NCI-H1930 (cell line): ENCODE measurements at places on chromosomes 3 and 15.

DNA sequence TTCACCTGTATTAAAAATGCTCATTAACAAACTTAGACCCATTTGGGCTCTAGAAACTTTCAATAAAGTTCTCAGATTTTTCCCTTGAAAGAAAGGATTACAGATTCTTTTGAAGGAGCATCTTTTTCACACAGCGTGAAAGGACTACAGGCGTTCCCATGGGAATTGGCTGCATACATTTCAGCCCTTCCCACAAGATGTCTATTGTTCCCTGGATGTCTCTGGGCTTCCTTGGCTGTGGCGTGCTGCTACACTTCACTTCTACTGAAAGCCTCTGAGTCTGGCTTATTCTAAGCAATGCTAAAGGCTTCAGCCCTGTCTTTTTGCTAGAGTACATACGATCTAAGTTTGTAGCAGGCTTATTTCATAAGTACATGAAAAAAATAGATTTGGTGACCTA lies 1.4 kb downstream of the VEPH1 start:
- DNase-seq = no peak

GRCh38 chr15:95760508-95760907 lies 570.0 kb upstream of the NR2F2 start:
- no peak for DNase-seq

GRCh38 chr3:121720163-121720562 lies 29.4 kb downstream of the GOLGB1 start:
- no peak for DNase-seq

DNA sequence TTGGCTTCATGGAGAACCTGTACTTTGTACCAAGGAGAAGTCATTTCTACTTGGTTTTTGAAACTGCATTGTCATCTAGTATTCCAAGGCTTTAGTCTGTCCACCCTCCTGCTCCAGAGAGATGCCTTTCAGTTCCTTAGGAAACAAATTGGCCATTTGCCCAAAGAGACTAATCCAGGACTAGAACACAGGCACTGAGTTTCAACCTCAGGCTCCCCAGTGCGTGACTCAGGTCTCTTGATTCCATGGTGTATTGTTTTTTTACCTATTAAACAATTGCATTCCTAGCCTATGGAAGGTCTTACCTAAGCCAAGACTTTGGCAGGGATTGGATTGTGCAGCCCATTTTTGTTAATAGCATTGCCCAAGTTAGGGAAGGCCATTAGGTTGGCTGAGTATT lies 214.8 kb upstream of the CTDSPL start:
- DNase-seq = no peak

DNA sequence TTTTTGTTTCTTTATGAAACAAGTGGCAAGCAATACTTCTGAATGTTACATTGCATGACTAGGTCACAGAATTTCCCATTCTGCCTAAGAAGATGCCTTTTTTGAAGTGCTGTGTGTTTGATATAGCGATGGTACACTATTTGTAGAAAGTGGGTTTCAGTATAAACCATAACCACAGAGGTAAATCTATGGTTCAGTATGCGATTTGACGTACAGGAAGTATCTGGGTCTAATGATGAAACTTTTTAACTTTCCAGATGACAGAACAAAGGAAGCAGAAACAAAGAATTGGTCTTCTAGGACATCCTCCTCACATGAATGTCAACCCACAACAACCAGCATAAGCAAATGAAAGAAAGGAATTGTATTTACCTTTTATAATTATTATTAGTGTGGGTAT lies 133.4 kb upstream of the BHLHE40 start:
- no peak for DNase-seq

DNA sequence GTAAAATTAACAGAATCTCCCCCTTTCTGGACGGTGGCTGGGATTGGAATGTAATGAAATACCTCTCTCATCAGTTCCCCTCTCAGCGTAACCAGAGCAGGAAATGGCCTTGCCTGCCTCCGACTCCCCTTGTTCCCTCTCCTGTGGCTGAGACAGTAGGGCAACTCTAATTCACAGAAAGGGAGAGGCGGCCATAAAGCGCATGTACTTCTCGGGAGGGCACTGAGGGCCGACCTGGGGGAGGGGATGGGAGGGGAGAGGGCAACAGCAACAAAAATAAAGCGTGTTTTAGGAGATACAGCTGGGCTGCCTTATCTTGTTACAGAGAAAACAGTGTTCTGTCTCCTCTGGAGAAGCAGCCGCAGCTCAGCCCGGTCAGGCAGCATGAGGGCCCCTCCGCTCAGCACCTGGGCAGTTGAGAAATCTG lies 783.3 kb upstream of the ARRDC4 start:
- no peak for DNase-seq

GRCh38 chr3:142447852-142448823 lies at the start of gene XRN1:
TSS of gene XRN1 (minus strand) at chr3:142448037. CDS start at chr3:142447944, 93 bp downstream.
- peak; percentile 92 for DNase-seq

GRCh38 chr3:136277634-136278033 lies 27.5 kb downstream of the PCCB start:
- DNase-seq = no peak

- DNase-seq = no peak
Observed at GRCh38 chr15:94059013-94059587, 172.3 kb upstream of the MCTP2 start.

DNA sequence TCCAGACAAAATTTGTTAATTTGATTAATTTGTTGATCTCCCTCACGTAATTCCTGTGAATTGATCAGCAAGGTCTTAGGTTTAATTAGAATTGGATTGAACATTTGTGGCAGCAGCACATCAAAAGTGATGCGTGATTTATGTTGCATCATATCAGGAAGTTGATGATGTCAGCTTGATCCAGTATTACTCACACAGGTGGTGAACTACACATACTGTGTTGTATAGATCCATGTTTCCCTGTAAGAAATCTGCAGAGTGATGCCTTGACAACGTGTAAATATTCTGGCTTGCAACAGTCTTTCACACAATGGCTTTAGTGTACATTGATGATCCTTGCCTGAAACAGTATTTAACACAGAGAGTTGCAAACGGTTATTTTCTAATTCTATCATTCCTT lies 200.4 kb downstream of the ADAMTSL3 start:
- DNase-seq = no peak

- DNase-seq = no peak
Observed at GRCh38 chr3:195559723-195560409, 16.7 kb upstream of the PPP1R2 start.

GRCh38 chr3:16533928-16534574 lies 20.6 kb upstream of the RFTN1 start:
- DNase-seq = peak; percentile 37

DNA sequence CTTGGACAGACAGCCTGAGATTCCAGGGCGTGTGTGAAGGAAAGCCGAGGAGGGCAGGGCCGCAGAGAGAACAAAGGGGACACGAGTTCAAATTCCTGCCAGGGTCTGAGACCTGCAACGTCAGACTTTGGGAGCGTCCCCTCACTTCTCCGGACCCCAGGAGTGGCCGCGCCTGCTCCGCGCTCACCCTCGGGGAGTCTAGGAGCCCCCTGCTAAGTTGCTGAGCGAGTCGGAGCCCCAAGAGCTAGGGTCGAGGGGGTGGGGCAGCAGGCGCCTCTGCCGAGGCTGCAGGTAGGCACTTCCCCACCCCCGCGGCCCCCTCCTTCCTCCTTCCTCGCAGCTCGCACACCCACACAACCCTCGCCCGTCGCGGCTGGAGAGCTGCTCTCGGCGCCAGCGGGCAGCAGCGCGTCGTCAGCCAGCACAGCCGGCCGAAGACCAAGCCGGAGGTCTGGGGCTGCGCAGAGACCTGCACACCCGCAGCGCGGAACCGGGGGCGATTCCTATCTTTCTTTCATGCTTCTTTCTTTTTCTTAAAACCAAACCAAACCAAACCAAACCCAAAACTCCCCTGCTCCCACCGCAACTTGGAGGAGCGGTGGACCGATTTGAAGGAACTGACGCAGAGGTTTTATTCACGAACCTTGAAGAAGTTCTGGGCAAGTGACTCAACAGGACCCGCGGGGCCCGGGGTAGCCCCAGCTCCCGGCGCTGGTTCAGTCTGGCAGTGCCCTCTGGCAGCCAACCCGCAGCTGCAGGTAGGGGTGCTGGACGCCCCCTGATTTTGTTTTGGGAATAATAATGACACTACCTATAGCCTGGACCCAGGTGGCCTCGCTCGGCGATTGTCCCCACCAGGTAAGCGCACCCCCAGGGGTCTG lies at the start of gene ANKRD34C:
Gene ANKRD34C (plus strand): TSS at position 352 of the 881 bp plus-strand sequence. CDS start 10,563 bp downstream, outside the sequence.
- no peak for DNase-seq

GRCh38 chr3:124395162-124395561 lies 335.1 kb upstream of the UMPS start:
- DNase-seq = no peak

GRCh38 chr15:73134196-73134595 lies 81.9 kb downstream of the NEO1 start:
- no peak for DNase-seq

GRCh38 chr15:98758224-98758623 lies 109.9 kb downstream of the IGF1R start:
- no peak for DNase-seq

DNA sequence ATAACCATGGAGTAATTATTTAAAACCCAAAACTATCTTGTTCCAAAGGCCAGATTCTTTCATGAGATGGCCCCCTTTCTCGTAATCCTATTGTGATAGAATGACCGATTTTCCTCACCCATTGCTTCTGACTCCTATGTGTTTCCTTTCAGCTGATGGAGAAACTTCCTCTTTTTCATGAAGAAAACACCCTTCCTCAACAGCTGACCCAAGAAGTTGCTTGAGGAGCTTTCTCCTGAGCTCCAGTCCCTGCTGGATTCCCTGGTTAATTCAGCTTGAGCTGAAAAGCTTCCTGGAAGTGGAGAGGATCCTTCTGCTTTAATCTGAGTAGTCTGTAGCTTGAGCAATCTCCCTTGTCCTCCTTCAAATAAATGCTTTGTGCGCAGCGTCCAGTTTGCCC lies 75.0 kb downstream of the BFSP2 start:
- no peak for DNase-seq

DNA sequence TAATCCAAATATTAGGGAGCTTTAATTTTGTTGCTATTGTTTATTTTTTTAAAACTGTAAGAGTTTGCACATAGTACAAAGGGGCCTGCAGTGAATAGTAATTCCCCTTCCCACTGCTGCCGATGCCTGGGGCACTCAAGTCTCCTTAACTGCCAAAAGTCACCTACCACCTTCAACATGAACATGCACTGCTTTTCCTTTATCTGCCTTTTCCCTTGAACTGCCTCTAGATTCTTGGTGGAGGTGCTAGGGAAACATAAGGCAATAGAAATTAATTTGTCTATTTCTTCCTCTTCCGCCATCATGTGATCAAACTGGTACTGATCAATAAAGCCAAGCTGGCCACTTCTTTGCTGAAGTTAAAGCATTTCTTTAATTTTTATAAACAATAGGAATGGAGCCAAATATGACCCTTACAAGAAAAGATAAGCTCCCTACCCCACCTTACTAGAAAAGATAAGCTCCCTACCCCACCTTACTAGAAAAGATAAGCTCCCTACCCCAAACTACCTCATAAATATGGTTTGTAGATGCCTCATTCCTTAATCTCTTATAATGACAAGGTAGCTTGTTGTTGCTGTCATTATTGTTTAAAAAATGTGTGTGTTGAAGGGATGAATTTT lies 17.4 kb upstream of the ACAP2 start:
- DNase-seq = no peak
